ELF-1 (cell line): ENCODE measurements at places on chromosomes 3 and 15.

- DNase-seq: no peak
Measured at GRCh38 chr3:99892332-99892731, 74.7 kb downstream of the CMSS1 start.

GRCh38 chr3:4849136-4849535, 130.1 kb upstream of the BHLHE40 start:
- DNase-seq: no peak

- no peak for DNase-seq
Measured at GRCh38 chr3:131847966-131848510, 186.8 kb downstream of the CPNE4 start.

DNA sequence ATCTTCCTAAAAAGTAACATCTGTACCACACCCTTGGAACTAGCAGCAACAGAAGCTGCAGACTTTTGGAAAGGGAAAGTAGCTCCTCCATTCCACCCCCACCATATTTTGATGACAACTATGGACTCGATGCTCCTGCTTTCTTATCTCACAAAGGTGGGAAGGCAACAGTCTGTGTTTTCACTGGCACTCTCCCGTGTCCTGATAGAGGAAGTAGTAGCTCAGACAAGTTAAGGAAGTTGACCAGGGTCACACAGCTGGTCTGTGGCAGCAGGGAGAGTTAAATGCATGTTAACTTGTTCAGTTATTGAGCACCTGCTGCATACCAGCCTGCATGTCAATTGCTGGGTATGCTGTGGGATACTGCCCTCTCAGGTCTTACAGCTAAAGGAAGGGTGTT, 33.1 kb downstream of the BHLHE40 start:
- DNase-seq: no peak

DNA sequence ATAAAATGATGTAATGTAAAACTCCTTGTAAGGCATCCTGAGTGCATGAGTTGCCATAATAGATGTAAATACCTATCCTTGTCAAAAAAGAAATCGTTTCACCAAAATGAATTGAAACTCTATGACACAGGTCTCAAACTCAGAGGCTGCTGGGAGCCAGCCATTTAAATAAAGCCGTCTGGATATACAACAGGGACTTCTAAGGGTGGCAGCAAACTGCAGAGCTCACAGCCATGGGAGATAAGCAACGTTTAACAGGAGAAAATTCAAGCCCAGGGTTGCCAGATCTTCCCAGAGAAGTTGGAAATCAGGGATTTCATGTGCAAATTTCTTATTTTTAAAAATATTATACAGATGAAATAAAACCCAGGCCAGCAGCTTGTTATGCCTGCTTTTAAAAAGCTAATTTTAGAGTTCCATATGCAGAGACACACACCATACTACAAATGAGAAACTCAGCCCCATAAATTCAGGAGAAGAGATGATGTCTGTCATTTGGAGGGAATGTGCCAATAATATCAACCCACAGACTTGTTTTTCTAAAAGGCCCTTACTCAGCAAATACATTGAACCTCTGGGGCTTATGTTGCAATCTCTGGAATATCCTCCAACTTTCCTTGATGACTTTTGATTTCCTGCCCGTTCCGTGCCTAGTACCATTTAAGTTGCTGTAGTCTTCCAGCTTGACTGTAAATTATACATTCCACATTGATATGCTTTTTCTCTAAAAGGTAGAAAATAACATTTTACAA, 75.6 kb downstream of the AQP9 start:
- DNase-seq: no peak

GRCh38 chr3:145118303-145118702, 1042.7 kb downstream of the PLOD2 start:
- DNase-seq: no peak

- DNase-seq: peak; percentile 10
Measured at GRCh38 chr3:170961616-170962400, 53.4 kb upstream of the EIF5A2 start.

- no peak for DNase-seq
Measured at GRCh38 chr3:168959731-168960130, 703.8 kb downstream of the MECOM start.

DNA sequence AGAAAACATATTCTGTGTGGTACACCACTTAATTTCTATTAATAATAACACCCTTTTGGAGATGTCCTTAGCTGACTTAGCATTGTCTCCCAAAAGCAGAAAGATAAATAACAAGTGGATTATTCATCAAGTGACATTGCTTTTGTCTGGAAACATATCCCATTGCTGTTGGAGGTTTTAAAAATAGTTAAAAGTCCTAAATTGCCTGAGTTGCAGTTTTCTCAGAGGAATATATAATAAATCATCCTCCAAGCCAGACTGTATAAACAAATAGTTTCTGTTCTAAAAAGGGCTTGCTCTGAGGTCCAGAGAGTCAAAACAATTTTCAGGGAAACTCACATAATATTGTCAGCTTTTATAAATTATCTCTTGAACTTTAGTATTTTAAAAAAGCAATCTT, 60.4 kb upstream of the CD96 start:
- DNase-seq: no peak

- no peak for DNase-seq
Measured at GRCh38 chr15:72970933-72971760, 81.1 kb upstream of the NEO1 start.

GRCh38 chr15:60854858-60855564, 374.1 kb downstream of the RORA start:
- no peak for DNase-seq

- DNase-seq: no peak
Measured at GRCh38 chr3:177607589-177607988, 410.3 kb upstream of the TBL1XR1 start.

DNA sequence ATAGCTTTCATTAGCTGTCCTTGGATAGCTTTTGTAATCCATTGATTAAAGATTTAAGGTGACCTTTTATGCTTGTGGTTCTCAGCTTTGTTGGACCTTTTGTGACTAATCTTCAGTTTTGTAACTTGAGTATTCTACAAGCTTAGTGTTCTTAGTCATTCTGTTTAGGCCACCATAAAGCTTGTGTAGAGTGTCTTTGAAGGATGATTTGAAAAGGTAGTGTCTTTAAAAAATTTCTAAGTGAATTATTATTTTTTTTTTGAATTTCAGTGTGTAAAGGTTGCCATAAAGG, 7.5 kb downstream of the MORF4L1 start:
- DNase-seq: no peak

GRCh38 chr15:29822684-29823459, 604 bp upstream of the TJP1 start:
- peak; percentile 83 for DNase-seq

GRCh38 chr3:121592856-121593702, at the start of gene FBXO40:
TSS of gene FBXO40 (plus strand) at chr3:121593379. CDS start at chr3:121620576, 27,197 bp downstream.
- peak; percentile 68 for DNase-seq
